ENCODE measurements at places on chromosomes 6 and 20.
A peak's percentile ranks its signal among the peaks of the same experiment; 100 is the strongest.

DNA sequence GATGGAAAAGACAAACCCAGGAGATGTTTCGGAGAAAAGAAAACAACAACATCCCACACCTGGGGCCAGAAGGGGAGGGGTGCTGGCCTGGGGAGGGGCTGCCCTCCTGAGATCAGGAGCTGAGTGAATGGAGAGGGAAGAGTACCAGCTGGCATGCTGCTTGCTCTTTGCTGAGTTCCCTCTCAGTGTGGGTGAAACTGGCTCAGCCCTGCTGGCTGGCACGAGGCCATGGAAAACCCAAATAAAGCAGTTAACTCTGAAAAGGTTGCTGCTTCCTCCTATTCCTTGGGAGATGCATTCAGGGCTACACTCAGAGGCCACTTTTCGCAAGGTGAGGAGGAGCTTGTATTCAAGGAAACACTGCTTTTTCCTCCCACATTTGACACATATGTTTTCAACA, 8.0 kb upstream of the KCNK16 start:
- DNase-seq = no peak

GRCh38 chr20:2485661-2486060, 15.1 kb upstream of the SNRPB start:
- DNase-seq = no peak

GRCh38 chr20:29878281-29878741, 1379.2 kb upstream of the DEFB115 start:
- no peak for DNase-seq

DNA sequence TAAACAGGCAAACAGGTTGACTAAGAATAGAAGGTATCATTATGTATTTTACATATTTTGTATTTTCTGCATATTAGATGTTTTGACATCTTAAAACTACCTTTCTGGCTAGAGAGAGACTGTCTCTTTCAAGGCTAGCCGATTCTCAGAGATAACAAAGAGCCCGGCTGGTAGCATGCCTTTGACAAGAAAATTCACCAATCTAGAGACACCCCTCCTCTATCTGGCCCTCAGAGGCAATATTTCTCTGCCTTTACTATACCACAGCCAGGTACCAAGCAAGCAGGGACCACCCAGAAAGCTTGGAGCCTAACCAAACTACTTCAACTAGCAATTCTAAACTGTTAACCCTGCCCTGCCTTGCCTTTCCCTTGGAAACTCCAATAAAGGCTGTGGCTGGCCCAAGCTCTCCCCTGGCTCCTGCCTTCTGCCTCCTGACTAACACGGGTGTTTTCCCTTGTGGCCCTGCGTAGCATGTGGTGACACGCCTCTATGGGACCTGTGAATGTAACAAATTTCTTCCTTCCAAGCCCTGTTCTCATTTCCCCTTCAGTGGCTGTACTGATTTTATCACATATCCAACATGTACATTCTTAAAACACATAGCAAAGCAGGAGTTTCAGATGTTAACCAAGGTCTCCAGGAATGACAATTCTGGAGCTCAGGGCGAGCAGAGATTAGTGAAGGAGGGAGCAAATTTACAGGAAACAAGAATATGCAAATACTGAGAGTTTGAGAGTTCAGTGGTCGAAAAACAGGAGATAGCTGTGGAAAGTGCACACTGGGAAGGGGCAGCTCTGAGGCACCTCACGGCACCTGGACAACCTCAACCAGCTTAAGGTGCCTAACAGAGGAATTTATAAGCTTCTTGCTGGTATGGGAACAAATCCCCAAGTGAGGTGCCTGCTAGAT, 120.8 kb downstream of the BACH2 start:
- DNase-seq = no peak

DNA sequence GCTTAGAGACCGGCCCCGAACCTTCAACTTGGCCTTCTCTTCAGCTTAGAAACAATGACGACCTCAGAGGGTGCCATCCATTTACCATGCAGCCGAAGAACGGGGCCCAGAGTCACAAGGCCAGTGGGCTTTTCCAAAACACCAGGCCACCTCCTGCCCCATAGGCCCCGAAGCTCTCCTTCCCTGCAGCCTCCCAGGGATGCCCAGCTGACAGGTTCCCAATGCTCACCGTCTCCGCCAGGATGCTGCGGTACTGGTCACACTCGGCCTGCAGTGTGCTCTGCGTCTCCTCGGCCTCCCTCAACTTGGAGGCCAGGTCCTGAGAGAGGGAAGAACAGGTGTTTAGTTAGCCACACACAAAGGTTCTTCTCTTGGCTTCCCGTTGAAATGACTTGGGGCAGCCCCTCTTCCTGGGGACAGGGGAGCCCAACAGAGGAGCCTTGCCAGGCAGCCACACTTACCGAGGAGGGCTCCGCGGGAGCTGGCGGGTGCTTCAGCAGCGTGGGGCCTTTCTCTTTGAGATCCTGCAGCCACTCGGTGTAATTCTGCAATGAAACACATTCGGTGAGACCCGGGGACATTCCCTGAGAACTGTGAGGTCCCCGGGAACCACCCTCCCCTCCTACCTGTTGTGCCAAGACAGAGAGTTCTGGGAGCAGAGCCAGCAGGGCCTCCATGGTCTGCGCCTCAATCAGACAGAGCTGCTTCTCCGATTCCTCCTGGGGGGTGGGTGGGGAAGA, 51.5 kb downstream of the DSTN start:
- no peak for DNase-seq

- no peak for DNase-seq
Measured at GRCh38 chr20:31747640-31748039, 8.6 kb downstream of the TPX2 start.

GRCh38 chr6:89475634-89476033, 42.7 kb downstream of the ANKRD6 start:
- DNase-seq = peak; percentile 18

DNA sequence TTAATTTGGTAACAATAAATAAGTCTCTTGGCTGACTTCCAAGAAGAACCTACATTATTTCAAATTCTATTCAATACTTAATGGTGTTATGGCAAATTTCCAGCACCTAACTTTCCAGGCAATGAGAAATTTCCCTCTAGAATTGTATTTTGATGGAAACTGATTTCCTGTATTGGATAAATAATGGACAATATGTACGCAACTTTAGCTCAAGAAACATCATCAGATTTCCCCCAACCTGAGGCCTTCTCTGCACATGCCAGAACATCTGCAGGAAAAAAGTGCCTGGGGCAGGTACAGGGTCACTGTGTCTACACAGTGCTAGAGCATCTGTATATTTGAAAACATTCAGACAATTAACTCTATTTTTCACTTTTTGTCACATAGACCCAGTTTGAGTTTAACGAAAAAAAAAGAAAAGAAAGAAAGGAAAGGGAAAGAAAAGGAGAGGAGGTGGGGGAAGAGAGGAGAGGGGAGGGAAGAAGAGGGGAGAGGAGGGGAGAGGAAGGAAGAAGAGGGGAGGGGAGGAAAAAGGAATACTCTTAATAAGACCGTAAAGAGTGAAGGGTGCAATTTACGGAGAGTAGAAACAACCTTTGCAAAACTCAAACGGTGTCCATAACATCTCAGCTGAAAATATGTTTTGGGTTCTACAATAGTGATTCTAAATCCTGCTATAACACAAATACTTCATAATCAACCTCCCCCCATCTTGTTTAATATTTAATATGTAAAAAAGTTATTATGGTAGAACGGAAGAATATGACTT, 130.0 kb downstream of the TSHZ2 start:
- DNase-seq = no peak

DNA sequence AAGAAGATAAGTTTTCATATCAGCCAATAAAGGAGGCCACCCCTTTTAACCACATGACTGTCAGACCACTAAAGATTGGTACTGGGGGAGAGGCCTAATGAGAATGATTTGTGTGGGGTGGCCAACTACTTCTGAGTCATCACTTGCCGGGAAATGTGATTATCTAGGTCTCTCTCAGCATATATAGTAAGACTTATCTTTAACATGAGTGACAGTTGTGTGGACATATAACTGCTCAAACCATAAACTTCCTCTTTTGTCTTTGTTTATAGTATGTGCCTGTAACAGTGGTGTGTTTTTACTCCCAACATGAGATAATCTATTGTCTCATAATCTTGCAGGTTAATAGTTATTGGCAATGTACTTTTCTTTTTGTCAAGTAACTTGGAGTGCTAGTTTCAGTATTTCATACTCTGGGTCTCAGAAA, 312.4 kb downstream of the CDKAL1 start:
- no peak for DNase-seq

DNA sequence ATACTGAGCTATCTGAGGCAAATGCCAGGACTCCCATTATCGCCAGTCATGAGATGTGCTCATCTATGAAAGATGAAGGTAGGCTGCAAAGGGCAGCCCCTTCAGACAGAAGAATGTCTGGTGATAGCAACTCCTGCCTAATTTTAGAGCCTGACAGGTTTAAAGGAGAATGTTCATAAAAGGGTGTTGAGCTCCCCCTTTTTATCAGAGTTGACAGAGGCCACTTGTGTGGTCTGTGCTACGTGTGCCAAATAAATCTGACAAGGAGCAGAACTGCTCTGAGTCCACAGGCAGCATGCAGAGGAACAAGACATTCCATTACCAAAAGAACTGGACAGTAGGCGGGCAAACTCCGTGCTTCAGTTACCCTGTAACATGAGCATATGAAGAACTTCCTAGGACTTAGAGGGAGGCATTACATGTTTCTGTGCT, 101.8 kb downstream of the PREP start:
- no peak for DNase-seq

DNA sequence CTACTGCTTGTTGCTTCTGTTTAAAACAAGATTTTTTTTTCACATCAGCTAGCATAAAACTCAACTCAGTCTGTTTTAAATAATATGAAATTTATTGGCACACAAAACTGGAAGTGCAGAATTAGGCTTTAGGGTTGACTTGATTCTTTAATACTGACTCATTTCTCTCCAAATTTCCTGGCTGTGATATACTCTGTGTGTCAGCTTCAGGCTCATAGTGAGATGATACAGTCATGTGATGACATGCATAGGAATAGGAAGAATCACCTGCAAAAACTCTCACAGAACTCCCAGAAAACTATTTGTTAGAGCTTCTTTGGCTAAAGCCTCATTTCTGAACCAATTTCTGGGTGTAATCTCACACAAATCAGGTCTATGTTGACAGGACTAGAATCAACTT, 1068.0 kb upstream of the EPHA7 start:
- DNase-seq = no peak

- DNase-seq = no peak
Measured at GRCh38 chr6:158812611-158813010, 6.6 kb downstream of the EZR start.

GRCh38 chr6:11356404-11357155, 124.1 kb upstream of the NEDD9 start:
- DNase-seq = no peak
